Stimulated activated CD4-positive, alpha-beta T cell treated with anti-CD3 and anti-CD28 coated beads, TNF-alpha, amount 100 ng/mL, for 1 hour (primary cell): ENCODE measurements at places on chromosomes 12 and 14.
A peak's percentile ranks its signal among the peaks of the same experiment; 100 is the strongest.

- no peak for DNase-seq
Observed at GRCh38 chr12:69904777-69905176, 79.8 kb downstream of the MYRFL start.

GRCh38 chr14:105139212-105139825 lies 29.3 kb downstream of the JAG2 start:
- DNase-seq: no peak

DNA sequence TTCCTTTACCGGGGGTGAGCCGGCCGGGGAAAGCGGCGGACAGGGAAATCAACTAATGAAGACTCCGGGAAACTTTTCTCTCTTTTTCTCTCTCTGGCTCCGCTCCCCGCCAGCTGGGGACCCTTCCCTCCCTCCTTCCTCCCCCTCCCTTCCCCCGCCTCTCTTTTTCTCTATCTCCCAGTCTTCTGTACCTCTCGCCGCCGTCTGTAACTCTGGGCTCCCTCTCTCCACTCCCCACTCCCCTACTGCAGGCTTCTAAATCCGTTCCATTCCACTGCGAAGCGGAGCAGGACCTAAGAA lies 6.9 kb upstream of the HOXC11 start:
- no peak for DNase-seq

GRCh38 chr14:73025544-73025943 lies 1.4 kb downstream of the ZFYVE1 start:
- DNase-seq: no peak

GRCh38 chr12:28742791-28743190 lies 406.3 kb upstream of the FAR2 start:
- no peak for DNase-seq

DNA sequence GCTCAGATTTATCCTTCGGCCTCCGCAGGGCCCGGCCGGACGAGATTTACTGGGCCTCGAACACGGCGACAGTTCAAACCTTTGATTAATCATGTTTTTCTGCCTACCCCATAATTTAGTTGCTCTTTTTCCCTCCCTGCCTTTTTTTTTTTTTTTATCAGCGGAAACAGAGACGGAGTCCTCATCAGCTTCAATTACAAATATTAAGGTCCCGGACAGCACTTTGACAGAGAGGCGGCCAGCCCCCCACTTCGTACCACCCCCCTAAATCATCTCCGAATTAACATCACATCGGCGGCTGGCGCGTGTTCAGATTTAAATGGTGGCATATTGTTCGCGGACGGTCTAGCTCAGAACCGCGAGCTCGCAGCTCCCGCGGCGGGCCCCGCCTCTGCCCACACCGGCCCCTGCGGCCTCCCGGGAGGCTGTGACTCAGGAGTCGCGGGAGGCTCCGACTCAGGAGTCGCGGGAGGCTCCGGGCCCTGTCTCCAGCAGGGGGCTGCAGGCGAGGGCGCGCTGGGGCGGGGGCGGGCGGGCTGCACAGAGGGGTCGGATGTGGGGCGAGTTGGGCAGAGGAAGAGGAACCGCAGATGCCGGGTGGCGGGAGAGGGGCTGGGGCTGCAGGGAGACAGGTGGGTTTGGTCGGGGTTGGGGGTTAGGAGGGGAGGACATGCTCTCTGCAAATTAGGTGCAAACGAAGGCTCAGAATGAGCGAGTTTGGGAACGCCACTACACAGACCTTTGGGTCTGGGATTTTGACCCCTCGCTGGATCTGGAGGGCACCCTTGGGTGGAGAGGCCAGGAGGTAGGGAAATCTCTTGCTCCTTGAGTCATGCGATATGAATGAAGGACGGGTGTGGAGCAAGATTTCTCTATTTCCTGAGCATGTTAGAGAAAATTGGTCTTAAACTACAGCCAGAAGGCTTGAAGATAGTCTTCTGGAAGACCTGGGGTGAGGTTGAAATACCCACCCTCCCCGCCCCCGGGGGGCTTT lies 19.6 kb upstream of the ATP5MC2 start:
- peak; percentile 29 for DNase-seq

- no peak for DNase-seq
Observed at GRCh38 chr12:31387011-31387410, 61.1 kb upstream of the SINHCAF start.

DNA sequence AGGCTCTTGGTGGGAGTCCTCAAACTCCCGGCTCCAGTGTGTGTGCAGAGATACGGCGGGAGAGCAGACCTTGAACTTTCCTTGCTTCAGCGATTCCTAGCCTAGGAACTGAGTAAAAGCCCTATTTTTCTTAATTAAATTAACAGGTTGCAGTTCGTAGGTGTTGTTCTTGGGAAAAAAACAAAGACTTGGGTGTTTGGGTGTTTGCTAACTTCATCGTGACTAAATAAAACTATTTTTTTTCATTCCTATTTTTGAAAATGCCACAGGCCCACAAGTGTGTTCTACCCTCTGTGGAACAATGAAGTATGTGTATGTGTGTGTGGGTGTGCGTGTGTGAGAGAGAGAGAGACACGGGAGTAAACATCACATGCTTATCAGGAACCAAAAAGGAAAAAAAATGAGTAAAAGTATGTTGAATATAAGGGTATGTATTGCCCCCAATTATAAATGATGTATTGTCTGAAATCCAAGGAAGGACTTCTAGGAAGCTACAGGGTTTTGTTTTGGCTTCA lies 651 bp downstream of the TMEM117 start:
- no peak for DNase-seq

- no peak for DNase-seq
Observed at GRCh38 chr12:64175254-64175945, 46.7 kb downstream of the KICS2 start.

DNA sequence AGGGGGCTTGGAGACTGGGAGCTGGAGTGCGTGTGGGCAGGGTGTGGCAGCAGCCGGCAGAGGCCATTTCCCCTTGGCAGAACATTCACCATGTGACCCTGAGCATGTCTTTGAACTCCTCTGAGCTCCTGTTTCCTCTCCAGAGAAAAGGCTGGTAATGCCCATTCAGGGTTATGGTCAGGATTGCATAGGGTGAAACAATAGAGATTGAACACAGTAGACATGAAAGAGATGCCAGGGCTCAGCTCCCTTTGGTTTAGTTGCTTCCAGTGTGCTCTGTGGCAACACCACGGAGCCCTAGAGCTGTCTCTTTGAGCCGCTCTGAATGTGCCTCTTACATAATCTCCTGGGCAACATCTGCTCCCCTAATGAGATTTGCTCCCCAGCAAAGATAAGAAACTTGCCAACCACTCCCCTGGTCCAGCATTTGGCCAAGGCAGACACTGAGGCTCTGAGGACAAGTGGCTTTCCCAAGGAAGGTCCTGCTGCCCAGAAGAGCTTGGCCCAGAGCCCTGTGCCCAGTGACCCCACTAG lies 4.6 kb downstream of the IFI27 start:
- DNase-seq: no peak

DNA sequence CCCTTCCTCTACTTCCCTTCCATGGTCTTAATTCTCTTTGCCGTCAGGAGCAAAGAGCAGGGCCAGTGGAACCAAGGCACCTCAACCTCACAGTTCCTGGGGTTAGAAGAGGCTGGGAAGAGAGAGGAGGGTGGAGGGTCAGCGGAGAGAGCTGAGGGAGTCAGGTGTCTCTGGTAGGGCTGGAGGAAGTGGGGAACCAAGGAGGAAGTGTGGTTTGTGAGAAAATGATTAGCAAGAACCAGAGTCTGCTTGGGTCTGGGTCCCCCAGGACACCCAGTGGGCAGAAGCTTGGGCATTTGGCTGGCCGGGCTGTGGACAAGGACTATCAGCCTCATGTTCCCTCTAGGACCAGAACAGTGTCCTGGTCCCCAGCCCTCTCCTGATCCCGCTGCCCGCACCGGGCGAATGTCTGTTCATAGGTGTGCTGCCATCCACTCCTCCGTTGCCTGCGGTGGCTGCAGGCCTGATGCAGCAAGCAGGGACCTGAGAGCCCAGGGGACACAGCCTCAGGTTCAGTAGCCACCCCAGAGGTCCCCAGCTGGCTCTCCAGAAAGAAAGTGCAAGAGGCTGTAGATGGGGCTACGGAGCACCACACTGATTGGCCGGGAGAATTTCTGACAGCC lies 2.3 kb downstream of the HOXC12 start:
- DNase-seq: no peak

- DNase-seq: no peak
Observed at GRCh38 chr12:95462081-95462480, 11.9 kb upstream of the METAP2 start.

DNA sequence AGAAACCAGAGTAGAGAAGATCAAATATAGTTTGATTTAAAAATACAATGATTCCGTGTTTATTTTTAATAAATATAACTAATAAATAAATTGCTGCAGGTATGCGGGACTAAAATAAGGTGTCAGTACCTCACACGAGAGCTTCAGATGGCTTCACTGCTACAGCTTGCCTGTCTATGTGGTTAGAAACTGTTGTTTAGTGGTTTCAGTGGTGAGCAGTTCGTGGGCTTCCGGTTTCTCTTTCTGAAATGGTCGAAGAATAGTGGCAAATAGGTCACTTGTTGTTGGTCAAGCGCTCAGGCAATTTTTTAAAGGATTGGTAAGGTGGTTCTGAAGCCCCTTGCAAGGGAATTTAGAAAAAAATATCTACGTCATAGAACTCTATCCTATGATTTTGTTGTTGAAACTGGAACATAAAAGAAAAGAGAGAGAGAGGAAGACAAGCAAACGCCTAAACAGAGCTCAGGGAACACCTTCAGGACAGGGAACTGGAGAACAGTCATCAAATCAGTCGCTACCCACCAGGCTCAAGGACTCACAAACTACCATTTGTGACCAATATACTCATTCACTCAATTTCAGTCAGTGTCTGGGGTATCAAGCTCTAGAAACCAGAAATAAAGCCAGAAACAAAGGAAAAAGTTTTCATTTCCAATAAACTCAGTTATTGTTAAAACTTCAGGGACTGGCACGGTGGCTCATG lies 31.3 kb downstream of the GABARAPL1 start:
- DNase-seq: no peak

GRCh38 chr14:66281036-66281776 lies 205.0 kb upstream of the CCDC196 start:
- DNase-seq: no peak

GRCh38 chr12:108495823-108496579 lies 19.1 kb upstream of the FICD start:
- DNase-seq: no peak

DNA sequence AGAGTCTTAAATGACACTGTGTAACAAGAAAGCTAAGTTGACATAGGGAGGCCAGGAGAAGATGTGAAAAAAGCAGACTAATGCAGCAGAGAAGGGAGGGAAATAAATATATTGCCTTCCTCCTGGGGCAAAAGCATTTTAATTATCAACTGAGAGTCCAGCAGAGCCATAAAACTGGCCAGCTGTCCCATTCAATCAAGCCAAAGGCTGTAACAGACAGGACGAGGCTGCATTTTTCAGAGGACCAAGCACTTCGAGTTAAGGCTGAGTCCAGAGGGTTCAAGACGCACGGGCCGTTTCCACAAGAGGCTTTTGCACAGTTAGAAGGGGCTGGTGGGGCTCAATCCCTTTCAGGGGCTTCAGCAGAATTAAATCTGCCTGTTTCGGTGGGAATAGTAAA lies 20.4 kb downstream of the MAP3K9 start:
- no peak for DNase-seq

- no peak for DNase-seq
Observed at GRCh38 chr12:15627995-15628945, 160.9 kb downstream of the EPS8 start.

- no peak for DNase-seq
Observed at GRCh38 chr12:15861404-15861803, 20.8 kb upstream of the STRAP start.

- no peak for DNase-seq
Observed at GRCh38 chr14:64098120-64098519, 196.1 kb downstream of the ESR2 start.

DNA sequence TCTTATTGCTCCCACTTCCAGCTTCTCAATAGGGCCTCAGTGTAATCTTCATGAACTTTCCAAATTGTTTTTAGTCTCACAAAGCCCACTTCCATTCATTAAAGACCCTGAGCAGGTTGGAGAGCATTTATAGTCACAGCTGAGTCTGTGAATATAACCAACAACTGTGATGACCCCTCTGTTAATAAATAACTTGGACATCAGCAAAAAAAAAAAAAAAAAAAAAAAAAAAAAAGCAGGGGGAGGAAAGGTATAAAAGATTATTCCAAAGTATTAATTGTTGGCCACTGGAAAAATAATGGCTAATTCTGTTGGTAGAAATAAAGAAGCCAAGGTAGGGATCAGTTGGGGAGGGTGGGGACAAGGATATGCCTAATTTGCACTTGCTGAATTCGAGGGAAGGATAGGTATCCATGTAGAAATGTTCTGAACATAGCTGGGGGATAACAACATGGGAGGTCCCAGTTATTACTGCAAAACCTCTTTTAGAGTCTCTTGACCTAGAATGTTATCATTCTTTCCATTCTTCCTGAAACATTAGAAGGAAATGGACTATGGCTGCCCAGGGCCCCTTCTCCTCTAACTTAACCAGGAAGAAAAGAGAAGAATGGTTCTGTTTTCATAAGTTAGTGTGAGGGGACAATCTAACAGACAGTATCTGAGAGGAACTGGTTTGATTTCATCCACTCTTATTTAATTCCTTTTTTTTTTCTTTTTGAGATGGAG lies 56.5 kb downstream of the SAMD4A start:
- DNase-seq: no peak

DNA sequence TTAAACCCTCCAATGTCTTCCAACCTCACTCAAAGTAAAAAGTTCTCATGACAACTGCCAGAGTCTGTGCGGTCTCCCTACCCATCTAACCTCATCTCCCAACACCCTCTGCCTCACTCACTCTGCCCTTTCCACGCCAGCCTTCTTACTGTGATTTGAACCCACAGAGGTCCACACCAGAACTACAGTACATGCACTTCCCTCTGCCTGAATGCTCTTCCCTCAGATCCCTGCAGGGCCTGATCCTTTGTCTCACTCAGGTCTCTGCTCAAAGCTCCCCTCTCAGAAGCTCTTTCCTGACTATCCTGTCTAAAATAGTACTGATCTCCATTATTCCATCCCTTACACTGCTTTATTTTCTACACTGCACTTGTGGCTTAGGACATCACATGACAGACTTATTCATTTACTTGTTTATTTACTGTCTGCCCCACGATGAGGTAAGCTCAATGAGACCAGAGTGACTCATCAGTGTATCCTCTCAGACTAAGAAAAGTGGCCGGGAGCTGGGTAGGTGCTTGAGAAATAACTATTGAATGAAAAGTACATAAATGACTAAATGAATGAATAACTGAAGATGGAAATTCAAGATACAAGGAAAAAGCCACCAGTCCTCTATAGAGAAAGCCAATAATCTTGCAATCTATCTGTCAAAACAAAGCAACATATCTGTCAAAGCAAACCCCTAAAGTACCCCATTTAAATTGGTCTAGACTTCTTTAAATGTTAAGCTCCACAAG lies 17.1 kb downstream of the POMT2 start:
- DNase-seq: no peak
